NCI-H524 (cell line): ENCODE measurements at places on chromosomes 6 and 20.

DNA sequence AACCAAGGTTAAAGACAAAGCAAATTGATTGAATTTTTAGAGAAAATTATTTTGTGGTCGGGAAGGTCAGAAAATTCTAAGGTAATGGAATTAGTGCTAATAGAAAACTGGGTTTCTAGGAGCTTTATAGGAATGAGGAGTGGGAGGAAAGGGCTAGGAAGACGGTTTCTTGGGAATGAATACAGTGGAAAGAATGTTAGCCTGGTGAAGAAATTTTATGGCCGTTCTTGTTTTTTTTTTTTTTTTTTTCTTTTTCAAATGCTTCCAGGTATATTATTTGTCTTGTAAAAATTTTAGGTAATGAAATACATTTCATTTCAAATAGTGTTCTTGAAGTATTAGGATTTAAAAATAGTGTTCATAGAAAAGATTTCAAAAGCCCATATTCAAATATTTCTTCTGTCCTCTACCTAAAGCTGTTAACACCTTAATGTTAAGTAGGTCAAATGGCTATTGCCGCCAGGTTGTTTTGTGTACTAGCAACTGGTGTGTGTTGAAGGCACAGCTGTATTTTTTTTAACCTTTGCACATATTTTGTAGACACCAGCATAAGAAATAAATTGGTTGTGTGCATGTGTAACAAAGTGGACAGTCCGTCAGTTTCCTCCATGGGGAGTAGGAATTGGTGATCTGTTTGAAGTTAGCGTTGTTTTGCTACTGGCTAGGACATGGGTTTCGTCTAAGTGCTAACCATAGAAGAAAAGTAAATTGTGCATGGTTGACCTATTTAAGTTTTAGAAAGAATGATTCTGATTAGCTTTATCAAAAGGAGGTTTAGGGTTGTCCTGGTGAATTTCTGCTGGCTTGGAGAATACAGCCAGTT, 32.3 kb downstream of the AFDN start:
- no peak for DNase-seq

DNA sequence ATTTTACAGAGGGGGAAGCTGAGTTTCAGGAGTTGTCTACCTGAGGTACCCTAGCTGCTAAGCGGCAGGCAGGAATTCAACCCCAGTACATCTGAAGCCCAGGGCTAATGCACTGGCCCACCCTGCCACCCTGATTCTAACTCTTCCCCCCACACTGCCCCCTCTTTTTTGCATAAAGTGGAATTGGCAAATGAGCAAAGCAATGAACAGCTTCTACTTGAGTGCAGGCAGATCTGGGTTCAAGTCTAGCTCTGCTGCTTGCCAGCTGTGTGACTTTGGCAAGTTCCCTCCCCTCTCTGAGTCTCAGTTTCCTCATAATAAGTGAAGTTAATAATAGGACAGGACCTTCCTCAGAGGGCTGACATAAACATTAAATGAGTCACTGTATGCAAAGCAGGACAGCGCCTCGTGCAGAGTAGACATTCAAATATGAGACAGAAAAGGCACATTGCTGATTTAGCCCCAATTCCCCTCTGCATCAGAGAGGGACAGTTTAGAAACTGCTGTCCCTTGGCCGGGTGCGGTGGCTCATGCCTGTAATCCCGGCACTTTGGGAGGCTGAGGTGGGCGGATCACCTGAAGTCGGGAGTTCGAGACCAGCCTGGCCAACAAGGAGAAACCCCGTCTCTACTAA, 4.7 kb downstream of the ADA start:
- no peak for DNase-seq

DNA sequence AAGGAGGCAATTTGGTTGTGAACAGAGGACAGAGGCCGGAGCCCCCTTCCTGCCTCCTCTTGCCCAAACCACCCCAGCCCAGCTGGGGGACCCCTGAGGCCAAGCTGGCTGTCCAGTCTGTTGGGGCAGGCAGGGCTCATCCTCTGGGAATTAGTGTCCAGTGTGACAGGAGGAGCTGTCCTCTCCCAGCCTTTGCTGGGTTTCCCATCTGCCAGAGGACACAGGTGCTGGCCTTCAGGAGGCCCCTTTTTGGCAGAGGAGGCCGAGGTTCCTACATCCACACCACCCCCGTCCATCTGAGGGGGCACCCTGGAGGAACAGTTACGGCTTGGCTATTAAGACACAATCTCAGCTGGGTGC, 44.7 kb upstream of the MDGA1 start:
- DNase-seq: no peak

GRCh38 chr20:31945785-31946184, 6.1 kb downstream of the PDRG1 start:
- DNase-seq: no peak

- DNase-seq: peak; percentile 59
Observed at GRCh38 chr6:24283043-24283985, 74.5 kb downstream of the DCDC2 start.

- no peak for DNase-seq
Observed at GRCh38 chr20:25629816-25630499, 6.1 kb upstream of the NANP start.

GRCh38 chr6:3678946-3679345, 72.6 kb downstream of the PXDC1 start:
- no peak for DNase-seq

DNA sequence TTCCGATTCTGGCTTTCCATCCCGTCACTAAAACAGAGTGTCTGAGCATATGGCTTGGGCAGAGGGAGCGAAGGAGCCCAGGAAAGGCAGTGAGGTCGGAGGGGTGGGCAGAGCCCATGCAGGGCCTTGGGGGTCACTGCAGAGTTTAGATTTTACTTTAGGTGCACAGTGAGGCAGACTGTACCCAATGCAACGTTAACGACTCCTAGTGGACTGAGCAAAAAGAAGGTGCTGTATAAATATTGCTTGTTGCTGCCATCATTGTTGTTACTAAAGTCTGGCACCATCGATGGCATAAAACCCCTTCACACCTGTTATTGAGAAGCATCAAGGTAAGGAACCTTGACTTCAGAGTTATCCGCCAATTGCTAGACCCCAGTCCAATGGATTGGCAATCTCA, 119.0 kb downstream of the EYA2 start:
- DNase-seq: no peak

DNA sequence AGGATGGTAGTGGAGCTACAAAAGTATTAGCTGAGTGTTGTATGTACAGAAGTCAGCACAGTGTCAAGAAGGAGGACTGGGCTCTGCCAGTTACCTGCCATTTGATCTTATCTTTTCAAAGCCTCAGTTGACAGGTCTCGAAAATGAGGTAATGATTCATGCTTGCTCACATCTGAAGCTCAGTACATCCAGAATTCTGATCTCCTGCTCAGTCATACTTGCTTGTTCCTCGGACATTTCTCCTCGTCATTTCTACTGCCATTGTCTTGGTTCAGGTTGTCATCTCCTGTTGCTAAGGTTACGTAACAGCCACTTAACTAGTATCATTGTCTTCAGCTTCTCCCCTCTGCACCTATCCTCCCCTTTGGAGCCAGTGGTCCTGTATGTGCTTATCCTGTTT, 89.5 kb downstream of the SLX4IP start:
- no peak for DNase-seq

- DNase-seq: no peak
Observed at GRCh38 chr6:35511562-35511941, 1.1 kb downstream of the TULP1 start.

- DNase-seq: no peak
Observed at GRCh38 chr6:43033496-43034189, 12.2 kb downstream of the RRP36 start.

- no peak for DNase-seq
Observed at GRCh38 chr6:81929828-81930227, 177.3 kb upstream of the TENT5A start.

DNA sequence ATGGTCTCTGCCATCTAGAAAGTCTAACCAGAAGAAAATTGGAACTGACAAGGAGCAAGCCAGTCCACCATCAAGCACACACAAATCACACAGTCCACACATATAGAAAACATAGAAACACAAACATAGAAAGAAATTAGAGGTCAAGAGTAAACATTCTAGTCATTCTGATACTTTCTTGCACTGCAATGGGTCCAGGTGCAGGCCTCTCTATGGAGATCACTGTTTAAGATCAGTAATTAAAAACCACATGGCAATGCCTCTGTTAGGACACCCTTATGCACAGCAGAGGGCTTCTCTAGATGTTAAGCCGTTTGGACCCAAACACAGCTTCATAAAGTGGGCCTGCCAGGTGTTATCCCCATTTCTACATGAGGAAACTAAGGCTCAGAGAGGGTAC, 42.8 kb upstream of the SLC22A23 start:
- peak; percentile 12 for DNase-seq

GRCh38 chr6:107740496-107741190, 83.5 kb downstream of the SCML4 start:
- DNase-seq: no peak

DNA sequence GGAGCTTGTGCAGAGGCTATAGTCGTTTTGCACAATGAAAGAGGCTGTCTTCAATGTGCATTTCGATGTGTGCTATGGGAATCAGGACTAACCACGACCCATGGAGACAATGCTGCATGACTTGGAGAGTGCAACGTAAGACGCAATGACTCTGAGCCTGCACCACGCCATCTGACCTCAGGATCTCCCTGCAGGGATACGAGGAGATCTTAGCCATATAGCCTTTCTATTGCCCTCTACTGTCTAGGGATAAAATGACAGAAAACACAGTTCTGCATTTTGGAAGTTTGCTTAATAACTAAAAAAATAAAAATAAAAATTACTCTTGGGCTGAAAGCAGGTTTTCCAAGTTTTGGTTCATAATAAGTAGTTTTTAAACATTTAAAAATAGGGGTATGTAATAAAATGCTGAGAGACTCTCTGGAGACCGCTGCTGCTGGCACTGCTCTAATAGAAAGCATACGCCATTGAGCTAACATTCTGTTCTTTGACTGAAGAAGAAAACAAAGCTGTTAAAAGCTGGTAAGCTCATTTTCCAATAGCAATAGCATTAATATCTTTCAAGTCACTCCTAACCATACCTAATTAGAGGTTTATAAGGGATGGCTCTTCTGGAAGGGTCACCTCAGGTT, 87.2 kb downstream of the PDE7B start:
- peak; percentile 51 for DNase-seq

- DNase-seq: no peak
Observed at GRCh38 chr6:169846286-169847056, 95.0 kb downstream of the ERMARD start.

- DNase-seq: no peak
Observed at GRCh38 chr6:1930356-1930755, 315.0 kb downstream of the GMDS start.

GRCh38 chr20:51428401-51429143, 113.9 kb downstream of the NFATC2 start:
- no peak for DNase-seq

DNA sequence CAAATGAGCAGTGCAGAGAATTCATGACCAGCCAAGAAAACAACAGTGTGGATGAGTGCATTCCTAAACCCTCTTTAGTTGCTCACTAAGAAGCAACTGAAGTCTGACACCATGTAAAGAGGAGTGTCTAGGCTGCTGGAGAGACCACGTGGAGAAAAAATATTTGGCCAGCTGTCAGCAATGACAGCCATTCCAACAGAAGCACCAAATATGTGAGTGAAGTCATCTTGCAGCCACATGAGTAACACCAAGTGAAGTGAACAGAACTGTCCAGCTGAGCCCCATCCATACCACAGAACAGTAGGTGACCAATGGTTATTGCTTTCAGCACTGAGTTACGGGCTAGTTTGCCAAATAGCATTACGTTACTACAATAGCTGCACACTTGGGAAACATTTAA, 89.4 kb downstream of the TBXT start:
- peak; percentile 17 for DNase-seq

DNA sequence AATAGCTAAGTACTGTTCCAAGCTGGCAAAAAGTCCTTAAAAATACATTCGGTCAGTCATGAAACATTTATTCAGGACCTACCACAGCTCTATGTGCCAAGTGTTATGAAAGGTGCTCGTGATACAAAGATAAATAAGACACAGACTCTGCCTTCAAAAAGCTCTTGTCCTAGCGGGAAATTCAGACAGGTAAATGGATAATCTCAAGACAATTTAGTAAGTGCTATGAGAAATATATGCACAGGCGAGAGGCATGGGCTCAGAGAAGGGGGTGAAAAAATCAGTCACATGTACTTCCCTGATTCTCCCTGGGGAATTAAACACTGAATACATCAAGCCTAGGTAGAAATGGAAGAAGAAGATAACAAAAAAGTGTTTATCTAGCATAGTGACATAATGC, 49.8 kb upstream of the HEY2 start:
- peak; percentile 28 for DNase-seq

DNA sequence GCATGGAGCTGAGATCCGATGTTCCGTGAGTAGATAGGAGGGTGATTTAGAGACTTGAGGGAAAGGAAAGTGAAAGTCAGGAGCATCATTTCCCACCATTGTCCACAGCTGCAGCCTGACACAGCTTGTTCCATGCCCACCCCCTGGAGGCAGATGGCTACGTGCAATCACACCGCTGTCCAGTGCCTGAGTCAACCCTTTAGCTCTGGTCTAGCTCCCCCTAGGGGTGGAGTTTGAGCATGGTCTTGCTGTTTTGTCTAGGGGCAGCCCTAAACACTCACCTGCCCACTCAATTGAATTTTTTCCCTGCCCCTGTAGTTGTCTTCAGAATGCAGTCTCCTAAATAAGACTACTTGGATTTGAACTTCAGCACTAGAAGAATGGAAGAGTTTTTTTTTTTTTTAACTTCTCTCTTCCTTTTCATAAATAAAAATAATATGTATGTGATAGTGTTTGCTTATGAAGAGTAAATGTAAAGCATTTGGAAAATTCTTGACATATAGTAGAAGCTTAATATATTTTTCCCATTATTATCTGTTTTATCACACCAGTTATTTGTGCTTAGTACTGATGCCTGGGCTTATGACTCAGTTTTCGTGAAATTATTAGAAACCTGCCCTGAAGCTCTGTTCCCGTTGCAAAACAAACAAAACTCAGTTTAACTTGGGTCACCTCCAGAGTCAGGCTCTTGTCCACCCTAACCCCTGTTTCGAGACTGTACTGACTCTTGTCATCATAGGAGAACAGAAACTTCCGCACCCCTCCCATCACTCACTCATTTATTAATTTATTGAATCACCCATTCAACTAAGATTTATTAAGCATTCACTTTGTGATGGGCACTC, 814.8 kb downstream of the MAFB start:
- peak; percentile 89 for DNase-seq

DNA sequence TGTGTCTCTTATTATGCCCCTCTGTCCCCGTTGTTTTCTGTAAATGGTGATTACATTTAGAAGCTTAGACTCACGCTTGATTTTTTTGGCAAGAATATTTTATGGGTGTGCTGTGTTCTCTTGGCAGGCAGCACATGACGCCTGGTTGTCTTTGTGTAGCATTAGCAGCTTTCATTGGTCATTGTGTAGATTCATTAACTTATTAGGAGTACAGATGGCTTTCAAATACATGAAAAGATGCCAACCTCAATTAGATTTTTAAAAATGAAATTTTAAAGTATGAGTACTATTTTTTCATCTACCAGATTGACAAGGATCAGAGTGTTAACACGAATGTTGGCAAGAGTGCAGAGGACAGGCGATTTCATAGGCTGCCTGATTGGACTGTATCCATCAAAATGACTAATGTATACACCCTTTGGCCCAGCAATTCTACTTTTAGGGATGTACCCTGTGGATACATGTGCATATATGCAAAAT, 15.2 kb downstream of the COX4I2 start:
- no peak for DNase-seq

GRCh38 chr6:158703111-158703836, 53.4 kb downstream of the SYTL3 start:
- no peak for DNase-seq
